ENCODE measurements at places on chromosomes 7 and 10.
A peak's percentile ranks its signal among the peaks of the same experiment; 100 is the strongest.

GRCh38 chr7:108234281-108234680, 104.1 kb upstream of the LAMB4 start:
- DNase-seq = no peak

GRCh38 chr10:48253970-48254657, 20.4 kb downstream of the FRMPD2 start:
- DNase-seq = peak; percentile 60

DNA sequence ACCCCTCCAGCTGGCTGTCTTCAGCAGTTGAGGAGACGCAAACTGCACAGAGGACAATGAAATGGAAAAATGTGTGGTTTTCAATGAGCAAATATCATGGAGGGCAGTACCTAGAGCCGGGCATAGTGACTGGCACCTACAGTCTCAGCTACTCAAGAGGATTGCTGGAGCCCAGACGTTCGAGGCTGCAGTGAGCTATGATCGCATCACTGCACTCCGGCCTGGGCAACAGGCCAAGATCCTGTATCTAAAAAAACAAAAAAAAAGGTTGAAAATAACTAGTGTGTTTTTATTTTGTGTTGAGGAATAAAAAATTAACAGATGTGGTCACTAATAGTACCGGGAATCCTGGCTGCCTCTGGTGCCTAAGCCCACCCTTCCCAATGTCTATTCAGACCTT, 345.5 kb downstream of the GALNT17 start:
- no peak for DNase-seq

GRCh38 chr7:2151237-2151636, 81.5 kb downstream of the MAD1L1 start:
- no peak for DNase-seq

DNA sequence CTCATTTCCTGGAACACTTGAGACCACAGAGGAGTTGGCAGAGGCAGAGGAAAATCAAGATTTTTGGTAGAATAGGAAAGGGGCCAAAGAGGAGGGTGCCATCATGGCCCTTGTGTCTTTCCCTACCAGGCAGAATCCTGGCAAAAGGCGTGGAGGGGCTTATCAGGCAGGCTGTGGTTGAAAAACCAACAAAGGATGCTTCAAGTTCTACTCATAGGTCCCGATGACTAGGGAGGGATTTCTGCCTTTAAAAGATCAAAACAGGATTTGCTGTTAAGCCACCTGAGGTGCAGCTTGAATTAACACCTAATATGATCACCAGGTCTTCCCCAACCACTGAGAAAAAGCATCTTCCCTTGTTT, 45.7 kb downstream of the BPGM start:
- DNase-seq = no peak

DNA sequence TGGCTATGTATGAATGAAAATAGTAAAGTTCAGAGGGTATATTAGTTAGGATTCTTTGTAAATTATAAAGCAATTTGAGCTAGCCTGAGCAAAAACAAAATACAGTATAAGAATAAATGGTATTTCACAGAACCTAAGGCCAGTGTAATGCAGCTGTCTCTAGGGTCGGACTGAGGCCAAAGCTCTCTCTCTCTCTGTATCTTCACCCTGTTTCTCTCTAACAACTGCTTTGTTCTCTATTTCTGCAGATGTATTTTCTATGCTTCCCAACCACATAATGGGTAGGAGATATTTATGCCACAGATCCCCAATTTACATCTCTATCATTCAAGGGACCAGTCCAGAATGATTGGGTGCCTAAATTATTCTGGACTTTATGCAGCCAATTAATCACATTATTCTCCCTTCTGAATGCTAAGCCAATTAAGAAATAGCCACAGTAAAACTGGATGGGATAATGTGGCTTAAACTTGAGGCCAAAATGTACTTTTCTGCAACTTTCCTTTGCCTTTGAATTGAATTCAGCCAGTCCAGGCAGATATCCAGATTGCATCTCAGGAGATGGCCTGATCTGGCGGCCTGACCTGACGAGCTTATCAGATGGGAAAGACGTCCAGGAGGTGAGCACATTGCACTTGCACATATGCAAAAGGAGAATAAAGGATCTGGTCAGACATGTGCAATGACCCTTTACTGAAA, 24.6 kb upstream of the IMMP2L start:
- DNase-seq = no peak

- no peak for DNase-seq
Measured at GRCh38 chr10:110474017-110474416, 23.7 kb upstream of the DUSP5 start.

GRCh38 chr7:37912756-37913155, 3.9 kb downstream of the SFRP4 start:
- no peak for DNase-seq
